ENCODE measurements at places on chromosomes 13 and 19.

DNA sequence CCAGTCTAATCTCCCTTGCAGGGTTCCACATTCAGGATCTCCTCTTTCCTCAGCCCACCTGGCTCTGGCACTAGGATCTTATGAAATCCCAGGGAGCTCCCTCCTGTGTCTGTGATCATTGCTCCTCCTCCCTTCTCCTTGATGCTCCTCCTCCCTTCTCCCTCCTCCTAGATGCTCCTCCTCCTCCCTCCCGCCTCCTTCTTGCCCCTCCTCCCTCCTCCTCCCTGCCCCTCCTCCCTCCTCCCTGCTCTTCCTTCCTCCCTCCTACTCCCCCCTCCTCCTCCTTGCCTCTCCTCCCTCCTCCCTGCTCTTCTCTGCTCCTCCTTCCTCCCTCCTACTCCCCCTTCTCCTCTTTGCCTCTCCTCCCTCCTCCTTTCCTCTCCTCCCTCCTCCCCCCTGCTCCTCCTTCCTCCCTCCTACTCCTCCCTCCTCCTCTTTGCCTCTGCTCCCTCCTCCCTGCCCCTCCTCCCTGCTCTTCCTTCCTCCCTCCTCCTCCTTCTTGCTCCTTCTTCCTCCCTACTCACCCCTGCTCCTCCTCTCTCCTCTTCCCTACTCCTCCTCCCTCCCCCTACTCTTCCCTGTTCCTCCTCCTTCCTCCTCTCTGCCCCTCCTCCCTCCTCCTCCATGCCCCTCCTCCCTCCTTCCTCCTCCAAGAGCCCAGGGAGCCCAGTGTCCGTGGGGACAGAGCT lies 14.9 kb upstream of the ZBTB7A start:
- DNase-seq: no peak

DNA sequence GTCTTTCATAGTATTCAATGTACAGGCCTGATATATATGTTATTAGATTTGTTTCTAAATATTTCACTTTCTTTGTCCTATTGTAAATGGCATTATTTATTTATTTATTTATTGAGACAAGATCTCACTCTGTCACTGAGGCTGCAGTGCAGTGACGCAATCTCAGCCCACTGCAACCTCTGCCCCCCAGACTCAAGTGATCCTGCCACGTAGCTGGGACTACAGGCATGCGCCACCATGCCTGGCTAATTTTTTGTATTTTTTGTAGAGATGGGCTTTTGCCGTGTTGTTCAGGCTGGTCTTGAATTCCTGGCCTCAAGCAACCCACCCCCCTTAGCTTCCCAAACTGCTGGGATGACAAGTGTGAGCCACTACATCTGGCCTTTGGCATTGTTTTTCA lies 5.4 kb upstream of the GAS6 start:
- DNase-seq: no peak

GRCh38 chr19:32287086-32287485 lies 58.3 kb upstream of the ZNF507 start:
- DNase-seq: no peak

DNA sequence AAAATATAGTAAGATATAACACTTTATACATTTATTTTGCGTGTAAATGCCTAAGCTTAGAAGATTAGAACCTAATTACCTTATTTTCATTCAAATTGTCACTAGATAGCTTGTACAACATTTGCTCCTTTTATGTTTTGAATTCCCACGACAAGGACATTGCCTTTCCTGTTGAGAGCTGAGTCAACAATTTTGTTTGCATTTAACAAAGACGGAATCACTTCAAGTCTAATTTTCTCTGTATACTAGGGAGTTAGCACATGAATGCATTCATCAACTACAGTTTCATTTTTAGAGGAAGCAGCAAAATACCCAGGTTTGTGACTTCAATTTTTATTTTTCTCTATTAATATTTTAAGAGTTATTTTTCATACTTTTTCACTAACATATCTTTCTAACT lies 48.7 kb upstream of the PCCA start:
- no peak for DNase-seq

- DNase-seq: no peak
Observed at GRCh38 chr19:51816711-51817110, 21.8 kb downstream of the FPR3 start.

DNA sequence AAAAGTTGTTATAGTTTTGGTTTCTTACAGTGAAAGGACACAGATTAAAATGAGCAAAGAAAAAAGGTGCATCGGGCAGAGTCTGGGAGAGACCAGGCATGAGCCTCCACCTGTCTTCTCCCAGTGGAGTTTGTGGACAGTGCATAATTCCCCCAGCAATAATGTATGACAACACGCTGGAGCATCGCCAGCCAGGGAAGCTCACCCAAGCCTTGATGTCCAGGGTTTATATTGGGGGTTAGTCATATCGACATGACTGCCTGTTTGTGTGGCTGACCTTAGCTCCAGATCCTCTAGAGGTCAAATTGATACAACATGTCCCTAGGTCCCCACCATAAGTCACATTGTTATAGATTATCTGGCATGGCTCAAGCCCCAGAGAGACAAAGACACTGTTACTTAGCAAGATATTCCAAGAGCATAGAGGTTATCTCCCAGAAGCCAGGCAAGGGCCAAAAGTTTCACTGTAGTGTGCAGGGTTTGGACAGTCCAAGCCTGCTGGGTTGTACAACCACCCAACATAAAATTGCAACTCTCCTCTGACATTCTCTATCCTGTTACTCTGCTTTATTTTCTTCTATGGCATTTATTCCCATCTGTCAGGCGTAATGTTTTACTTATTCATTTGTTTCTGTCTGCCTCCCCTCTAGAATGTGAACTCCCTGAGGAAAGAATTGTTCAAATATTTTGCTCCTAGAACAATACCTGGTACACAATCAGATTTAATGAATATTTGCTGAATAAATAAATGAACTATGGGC lies 5.6 kb upstream of the KLK13 start:
- no peak for DNase-seq

- DNase-seq: no peak
Observed at GRCh38 chr19:3982701-3983541, 2.3 kb downstream of the EEF2 start.

- DNase-seq: no peak
Observed at GRCh38 chr19:13681509-13681908, 82.8 kb upstream of the MRI1 start.

GRCh38 chr13:37173214-37173613 lies 67.8 kb upstream of the CSNK1A1L start:
- no peak for DNase-seq

DNA sequence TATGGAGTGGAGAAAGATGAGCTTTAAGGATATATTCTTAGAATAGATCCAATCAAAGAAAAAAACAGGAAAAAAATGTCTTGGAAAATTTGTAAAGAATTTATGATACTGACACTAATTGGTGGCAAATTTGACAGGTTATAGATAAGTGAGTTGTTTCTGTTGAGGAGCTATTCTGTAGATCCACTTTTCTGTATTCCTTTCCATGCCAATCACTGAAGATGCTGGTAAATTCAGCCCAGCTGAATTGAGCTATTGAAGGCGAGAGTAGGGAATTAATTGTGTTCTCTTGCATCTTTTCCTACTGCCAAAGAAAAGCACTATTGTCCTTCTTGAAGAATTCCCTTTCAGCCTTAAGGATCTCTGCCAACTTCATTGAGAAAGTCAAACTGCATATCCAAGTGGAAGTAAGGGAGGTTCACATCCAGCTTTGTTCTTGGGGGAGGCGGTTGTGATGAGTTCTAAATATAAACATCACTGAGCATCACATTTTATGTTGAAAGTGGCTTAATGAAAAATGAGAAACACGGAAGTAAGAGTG lies 113.1 kb downstream of the PCDH9 start:
- no peak for DNase-seq

GRCh38 chr19:11534538-11534937 lies 4.1 kb upstream of the CNN1 start:
- no peak for DNase-seq
